ENCODE measurements at places on chromosomes 5 and 9.

GRCh38 chr9:95004411-95005277 lies 278.1 kb downstream of the AOPEP start:
- DNase-seq, result no peak

DNA sequence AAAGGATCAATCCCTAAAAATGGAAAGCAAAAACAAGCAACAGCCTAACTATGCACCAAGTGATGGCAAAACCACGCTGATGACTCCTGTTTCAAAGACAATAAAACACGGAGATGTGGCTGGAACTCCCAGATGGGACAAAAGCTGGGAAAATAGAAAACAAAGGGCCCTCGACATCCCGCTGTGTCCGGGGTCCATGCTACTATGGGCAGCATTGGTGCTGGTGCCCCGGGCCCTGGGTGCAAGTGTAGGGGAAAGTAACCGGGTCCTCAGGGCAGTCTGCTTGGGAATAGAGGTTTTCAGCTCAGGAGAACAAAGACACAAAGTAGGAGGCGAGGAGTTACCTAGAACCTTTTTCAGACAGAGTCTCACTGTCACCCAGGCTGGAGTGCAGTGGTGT lies 46.1 kb downstream of the MRPL36 start:
- no peak for DNase-seq

DNA sequence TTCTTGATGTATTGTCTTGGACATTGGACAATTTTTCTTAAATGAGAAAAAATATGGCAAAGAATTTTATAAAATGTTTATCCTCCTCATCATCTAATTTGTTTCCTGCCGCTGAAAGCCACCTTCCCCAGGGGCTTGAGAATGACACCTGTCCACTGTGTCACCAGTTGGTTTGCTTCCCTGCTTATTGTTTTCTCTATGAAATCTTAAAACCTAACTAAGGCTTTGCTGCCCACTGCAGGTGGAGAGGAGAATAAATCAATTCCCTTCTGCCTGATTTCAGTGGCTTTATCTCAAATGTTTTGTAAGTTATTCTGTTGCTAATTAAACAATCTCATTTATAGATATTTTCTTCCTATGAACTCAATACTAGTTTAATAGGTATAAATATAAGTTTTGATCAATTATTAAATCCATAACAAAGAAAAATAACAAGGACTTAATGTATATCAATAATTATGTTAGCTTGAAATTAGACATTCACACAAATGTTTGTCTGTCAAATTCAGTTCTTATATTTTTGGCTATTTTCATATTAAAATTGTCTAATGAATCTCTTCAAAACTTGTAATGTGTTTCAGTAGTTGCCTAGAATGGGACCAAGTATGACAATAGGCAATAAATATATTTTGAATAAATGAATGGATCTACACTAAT lies 822.5 kb downstream of the PTPRD start:
- no peak for DNase-seq

DNA sequence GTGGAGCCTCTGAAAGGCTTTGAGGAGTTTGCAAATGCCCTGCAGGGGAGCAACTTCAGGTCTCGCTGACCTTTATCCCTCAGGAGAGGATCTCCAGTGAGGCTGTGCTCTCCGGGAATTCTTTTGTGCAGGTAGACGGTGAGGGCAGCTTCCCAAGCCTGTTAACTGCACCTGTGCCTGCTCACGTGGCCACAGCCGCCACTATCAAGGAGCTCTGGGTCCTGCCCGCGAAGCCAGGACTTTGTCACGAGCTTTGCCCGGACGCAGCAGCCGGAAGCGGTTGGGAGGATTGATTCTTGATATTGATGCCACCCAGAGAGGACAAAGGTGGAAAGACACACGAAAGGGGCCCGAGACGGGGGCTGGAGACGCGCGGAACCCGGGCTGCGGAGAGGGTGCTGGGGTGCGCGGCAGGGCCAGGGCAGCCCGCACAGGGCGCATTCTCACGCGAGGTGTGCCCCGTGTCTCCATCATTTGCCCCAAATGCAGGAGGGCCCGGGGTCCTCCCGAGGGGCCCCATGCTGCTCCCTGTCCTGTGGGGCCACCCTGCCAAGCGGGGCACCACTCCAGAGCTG lies 18.2 kb downstream of the SLC9A3 start:
- DNase-seq, result no peak

- no peak for DNase-seq
Measured at GRCh38 chr9:98706651-98707165, 2.0 kb downstream of the GABBR2 start.

DNA sequence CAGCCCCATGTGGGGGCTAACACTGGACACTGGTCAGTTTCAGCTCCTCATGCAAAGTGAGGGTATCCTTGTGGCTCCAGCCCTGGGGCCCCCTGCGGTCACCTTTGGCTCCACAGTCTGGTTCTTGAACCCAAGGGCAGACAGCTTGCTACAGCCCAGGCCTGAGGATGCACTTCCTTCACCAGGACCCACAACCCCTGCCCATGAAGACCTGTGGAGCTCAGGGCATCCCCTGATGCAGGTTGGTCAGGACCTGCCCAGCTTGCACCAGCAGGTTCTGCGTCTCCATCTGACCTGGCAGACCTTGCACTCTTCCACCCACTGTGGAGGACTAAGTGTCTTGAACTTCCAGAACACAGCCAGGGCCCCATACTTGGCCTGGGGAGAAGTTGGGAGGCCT lies 3.7 kb upstream of the MRNIP start:
- no peak for DNase-seq

DNA sequence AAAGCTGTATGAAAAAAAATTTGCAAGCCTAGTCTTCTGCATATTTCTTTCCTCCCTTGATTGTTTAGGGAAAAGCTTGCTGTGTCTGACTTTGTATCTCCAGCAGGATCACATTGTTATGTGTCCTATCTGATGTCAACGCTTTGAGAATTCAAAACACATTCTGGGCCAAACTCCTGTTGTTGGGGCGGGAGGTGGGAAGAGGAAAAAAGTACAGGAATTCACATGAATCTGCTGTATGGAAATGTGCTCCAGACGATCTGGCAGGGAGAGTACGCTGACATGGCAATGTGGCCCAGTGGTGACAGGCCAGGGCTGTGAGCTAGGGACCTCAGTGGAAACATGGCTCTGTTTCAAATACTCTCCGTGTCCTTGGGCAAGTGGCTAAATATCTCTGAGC lies 87.4 kb upstream of the GNA14 start:
- peak; percentile 55 for DNase-seq

DNA sequence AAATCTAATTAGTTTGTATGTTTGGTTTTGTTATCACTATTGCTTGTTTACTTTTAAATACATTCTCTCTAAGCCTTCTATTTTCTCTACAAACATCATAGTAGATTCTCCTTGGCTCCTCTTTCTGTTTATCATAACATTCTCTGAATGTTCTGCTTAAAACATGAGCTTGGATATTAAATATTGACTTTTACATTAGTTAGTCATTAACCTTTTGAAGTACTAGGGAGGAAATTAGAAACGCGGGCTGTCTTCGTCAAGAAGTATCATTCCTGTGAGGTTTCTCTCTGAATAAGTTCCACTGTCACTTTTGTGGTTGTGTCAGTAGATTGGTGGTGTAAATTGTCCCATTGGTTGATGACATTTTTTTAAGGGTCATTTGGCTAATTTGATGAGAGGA lies 821.5 kb downstream of the EFNA5 start:
- no peak for DNase-seq

GRCh38 chr5:11925701-11926100 lies 21.5 kb upstream of the CTNND2 start:
- no peak for DNase-seq

- DNase-seq, result no peak
Measured at GRCh38 chr9:15670894-15671293, 118.1 kb downstream of the CCDC171 start.

DNA sequence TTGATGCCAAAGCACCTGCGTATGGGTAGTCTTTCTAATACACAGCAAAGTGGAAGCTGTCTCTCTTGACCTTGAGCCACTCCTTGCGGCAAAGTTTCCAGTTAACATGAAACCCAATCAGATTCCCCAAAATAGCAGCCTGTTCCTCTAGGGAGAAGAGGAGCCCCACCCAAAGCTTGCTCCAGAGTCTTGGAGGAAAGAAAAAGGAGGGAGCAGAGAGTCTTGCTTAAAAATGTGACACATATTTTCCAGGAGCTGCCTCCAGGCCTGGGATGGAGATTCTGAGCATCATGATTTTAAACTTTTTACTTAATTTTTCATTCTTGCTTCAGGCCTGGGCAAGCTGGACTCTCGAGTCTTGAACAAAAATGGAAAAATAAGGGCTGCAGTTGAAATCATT lies 223.5 kb upstream of the TNC start:
- DNase-seq, result no peak

DNA sequence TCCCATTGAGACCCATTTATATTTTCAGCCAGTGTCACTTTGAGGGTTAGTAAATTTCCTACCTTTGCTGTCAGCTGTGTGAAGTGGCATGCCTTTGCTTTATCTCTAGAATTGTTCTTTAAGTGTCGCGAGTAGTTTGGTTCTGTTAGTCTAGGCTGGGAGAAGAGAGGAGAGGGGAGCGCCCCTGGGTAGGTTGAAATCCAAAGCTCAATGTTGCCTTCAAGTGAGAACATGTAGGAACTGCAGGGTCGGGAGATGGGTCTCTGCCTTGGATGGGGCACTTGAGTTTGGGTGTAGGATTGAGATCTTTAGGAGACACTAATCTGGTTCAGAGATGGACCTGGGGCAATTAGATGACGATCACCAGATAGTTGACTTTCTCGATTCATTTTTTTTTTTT lies 46.3 kb downstream of the STC2 start:
- DNase-seq, result no peak

DNA sequence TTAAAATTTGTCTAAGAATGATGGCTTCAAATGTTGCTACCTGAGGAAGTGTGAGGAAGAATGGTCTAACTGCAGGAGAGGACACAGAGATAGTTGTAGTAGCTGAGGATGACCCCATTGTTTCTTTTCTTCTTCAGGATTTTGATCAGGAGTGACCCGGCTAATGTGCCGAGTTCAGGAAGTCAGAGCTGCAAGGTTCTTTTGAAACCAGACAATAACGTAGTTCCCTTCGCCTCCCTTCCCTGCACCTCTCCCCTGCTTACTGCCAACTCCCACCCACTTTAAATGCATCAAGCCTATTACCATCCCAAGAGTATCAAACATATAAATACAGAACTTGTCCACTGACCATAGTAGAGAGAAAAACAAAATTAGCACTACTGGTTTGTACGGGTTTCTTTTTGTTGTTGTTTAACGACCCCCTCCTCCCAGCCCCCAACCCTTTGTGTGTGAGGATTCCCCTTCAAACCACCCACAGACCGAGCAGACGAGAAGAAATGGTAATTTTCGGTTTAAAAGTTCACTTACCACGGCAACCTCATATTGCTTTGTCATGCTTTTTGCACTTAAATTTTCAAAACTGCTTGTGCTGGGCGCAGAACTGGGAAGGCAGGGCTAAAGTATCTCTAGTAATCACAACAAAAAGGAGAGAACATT lies 23.5 kb upstream of the ELAVL2 start:
- DNase-seq, result no peak

- DNase-seq, result no peak
Measured at GRCh38 chr5:169160405-169160901, 140.5 kb downstream of the SLIT3 start.

GRCh38 chr5:149282027-149282965 lies 10.6 kb downstream of the AFAP1L1 start:
- no peak for DNase-seq

GRCh38 chr9:129595903-129596540 lies 24.9 kb downstream of the C9orf50 start:
- no peak for DNase-seq

GRCh38 chr5:28710360-28710759 lies 1672.0 kb upstream of the CDH9 start:
- DNase-seq, result no peak

DNA sequence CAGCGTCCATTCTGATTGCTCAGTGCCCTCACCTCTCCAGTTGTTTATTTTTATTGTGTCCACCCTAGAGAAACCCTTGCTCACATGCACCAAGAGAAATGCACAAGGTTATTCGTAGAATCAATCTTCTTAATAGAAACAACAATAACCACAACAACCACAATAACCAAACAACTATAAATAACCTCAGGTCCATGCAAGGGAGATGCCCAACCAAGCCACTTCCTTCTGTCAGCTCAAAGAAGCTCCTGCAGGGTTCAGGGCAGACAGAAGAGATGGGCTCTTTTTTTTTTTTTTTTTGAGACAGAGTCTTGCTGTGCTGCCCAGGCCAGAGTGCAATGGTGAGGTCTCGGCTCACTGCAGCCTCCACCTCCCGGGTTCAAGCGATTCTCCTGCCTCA lies 14.9 kb upstream of the TCOF1 start:
- no peak for DNase-seq

- DNase-seq, result no peak
Measured at GRCh38 chr5:67921004-67921601, 294.5 kb upstream of the PIK3R1 start.

DNA sequence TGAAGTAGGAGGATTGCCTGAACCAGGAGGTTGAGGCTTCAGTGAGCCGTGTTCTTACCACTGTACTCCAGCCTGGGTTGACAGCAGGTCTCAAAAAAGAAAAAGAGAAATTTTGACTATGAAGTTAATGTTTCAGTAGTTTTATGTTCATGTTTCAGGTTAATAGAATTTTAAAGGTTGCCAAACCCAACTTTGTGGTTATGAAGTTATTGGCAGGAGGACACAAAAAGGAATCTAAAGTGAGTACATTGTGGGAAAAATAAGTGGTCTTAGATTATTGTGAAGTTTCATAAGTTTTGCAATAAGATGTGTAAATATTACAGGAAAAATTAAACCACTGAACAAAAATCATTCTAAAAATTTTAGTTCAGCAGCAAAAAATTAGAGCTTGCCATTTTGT lies 78.6 kb downstream of the GOLM1 start:
- DNase-seq, result no peak

DNA sequence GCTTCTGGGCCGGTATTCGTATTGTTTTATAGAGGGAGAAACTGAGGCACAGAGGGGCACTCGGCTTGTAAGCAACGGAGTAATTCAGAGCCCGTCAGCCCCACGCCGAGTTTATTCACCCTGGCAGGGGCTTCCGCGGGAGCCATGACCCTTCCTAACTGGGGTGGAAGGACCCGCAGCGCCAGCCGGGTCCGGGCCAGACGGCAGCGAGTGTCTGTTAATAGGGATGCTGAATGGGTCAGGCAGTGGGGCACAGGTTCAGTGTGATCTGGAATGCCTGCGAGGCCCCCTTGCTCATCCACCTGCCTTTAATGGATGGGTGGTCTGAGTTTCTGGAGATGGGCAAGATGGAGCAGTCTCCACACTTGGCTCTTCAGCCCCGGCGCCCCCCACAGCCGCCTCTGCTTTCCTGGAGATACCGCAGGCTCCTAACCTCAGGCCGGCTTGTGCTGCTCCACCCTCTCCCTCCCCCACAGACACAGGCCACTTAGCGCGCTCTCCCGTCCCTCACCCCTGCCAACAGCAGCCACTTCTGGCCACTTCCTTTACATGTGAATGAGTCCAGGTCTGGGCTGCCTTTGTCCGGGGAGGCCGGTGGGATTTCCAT lies 147.1 kb downstream of the ERCC6L2 start:
- DNase-seq, result no peak

GRCh38 chr9:99335280-99335679 lies 113.2 kb downstream of the SEC61B start:
- DNase-seq, result no peak

DNA sequence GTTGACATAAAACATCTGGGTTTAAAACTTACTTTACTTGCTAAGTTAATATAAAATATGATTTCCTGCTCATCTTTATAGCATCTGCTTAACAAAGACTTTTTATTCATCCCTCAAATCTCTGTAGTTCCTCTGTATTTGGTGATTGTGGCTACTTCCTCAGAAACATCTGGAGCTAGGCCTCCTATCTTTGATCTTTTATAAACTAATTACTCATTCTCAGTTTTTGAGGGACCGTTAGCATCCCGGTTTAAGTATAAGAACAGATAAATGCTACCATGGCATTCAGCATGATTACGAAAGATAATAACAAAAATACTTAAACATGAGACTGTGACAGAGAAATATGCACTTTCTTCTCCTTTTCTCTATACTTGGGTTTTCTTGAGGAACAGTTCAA lies 85.3 kb downstream of the SLC38A9 start:
- no peak for DNase-seq

All from non-pigmented ciliary epithelial cell (primary cell).